ENCODE measurements at places on chromosomes 12 and 14.
A peak's percentile ranks its signal among the peaks of the same experiment; 100 is the strongest.

DNA sequence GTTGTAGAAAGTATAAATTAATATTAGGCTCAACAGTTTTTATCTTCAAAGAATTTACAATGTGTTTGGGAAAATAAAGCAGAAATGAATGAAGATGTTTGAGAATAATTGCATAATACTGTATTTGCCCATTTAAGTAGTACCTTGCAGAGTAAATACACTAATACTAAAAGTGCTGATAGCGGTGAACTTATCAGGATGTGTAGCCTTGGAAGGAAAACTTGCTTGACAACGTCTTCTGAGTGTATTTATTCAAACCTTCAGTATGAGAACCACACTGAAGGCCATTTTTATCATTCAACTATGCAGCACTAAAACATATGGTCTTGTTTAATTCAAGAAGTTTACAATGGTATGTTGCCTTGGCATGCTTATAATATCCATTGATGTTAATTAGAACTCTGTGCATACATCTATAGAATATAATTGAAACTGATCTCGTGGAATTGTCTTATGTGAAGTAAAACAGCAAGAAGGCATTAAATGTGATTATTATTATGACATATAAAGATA lies 41.3 kb downstream of the MSRB3 start:
- no peak for DNase-seq

DNA sequence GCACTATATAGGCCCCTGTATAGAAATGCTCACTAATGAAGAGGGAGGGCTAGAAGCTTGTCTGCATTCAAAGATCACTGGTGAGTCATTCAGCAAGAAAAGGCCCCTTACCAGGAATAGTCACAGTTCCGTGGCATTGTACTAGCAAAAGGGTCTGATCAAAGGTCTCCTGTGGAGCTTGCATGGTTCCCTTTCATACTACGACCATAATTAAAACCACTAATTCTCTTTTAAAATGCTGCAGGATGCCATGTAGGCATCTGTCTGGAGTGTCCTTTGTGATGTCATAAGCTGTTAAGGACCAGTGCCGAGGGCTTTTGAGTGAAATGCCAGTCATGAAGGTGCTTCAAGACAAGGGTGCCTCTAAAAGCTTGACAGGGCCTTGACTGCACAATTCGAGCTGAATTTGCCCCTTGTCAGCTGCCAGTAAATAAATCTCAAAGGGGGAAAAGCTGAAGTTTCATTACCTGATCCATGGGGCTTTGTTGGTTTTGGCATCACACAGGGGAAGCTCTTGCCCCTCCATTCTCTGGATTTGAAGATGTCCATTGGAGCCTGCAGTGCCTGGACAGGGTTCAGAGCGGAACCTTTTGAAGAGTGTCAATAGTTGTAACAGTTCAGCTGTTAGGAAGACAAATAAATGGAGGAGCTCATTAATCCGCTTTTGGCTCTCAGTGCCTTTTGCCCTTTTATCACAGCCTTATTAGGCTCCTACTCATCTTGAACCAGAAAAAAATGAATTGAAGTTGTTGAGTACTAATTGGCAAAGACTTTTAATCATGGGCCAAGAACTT lies 69.1 kb downstream of the TMEM260 start:
- DNase-seq: no peak

DNA sequence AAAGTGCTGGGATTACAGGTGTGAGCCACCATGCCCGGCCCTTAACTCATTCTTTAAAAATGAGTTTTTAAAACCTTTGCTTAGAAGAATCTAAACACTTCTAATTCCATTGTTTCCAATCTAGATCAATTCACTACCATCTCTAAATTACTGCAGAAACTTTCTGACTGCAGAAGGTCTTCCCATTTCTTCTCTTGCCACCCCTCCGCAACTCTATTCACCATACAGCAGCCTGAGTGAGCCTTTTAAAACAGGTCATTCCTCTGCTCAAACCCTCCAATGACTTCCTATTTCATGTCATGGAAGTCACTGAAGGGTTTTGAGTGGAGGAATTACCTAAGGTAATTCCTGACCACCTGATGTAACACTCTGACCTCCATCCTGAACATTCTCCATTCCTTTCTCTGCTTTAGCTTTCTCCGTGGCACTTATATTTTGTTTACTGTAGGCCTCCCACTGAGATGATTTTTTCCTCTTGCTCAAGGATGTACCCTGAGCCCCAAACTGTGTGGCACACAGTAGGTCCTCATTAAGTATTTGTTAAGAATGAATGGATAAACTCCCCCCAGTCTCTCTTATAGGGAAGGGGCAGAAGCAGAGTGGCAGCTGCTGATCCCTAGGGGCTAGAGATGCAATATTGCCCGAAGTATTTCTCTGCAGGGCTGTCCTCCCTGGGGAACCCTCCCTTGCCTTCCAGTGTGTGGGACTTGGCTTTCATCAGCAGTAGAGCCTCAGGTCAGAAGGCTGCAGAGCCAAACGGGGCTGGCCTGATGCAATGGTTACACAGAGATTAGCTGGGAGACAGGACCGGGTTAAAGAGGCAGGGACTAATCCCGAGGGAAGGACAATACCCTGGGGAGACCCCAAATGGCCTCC lies 1.2 kb downstream of the DDIT3 start:
- DNase-seq: peak; percentile 76

DNA sequence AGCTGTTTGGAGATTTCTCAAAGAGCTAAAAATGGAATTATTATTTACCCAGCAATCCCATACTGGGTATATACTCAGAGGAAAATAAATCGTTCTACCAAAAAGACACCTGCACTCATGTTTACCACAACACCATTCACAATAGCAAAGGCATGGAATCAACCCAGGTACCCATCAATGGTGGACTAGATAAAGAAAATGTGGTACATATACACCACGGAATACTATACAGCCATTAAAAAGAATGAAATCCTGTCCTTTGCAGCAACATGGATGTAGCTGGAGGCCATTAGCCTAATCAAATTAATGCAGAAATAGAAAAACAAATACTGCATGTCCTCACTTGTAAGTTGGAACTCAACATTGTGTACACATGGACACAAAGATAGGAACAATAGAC lies 37.9 kb downstream of the WBP11 start:
- DNase-seq: no peak

GRCh38 chr12:38585086-38585485 lies 268.5 kb downstream of the ALG10B start:
- DNase-seq: no peak

DNA sequence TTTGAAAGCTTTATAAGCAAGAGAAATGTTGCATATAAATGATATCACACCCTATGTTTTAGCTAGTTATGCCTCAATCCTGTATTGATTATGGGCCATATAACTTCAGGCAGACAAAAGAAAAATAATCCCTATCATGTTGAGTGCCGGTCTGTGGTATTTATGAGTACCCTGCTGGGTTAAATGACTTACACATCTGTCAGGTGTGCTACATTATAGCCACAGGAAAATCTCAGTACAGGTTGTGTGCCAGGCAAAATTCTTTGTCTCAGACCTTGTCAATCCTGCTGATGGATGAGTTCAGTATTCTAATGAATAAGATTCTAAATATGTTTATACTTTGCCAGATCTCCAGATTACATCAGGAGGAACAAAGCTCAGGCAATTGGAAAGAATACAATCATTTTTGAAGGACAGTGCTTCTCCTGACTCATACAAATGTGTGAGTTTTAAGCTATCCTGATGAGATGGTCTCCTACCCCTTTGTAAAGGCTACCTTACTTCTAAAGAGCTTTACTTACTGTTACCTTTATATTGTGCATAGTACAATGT lies 109.8 kb upstream of the FOXG1 start:
- no peak for DNase-seq

DNA sequence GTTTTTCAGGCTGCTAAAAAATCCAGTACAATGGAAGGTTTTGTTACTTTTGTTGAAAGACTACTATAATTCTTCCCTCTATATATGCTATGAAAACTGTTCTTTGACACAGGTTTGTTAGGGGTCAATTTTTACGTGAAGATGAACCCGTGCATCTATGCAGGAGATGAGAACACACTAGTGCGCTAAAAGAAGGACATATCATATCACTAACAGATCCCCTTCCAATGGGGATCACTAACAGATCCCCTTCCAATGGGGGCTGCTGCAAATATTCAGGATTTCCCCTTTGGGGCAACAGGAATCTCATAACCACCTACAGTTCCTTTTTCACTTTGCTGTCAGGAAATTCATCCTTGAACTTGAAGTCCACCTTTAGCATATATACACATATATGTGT lies 75.1 kb downstream of the CLMN start:
- DNase-seq: no peak

DNA sequence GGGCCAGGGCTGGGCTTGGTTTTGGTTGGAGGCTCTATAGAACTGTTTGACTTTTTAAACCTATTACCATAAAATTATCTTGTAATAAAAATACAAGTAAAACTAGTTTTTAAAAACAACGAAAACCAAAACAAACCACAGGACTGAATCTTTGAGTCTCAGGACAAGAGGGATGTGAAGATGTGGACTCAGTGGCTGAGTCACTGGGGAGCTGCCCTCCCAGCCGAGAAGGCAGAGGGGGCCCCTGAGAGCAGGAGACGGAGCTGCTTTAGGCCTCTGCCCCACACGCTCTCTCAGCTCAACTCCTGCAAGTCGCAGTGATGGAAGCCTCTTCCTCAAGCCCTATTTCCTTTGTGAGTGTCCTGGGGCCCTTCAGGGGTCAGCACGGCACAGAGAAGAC lies 59.0 kb downstream of the CDC42BPB start:
- DNase-seq: no peak

DNA sequence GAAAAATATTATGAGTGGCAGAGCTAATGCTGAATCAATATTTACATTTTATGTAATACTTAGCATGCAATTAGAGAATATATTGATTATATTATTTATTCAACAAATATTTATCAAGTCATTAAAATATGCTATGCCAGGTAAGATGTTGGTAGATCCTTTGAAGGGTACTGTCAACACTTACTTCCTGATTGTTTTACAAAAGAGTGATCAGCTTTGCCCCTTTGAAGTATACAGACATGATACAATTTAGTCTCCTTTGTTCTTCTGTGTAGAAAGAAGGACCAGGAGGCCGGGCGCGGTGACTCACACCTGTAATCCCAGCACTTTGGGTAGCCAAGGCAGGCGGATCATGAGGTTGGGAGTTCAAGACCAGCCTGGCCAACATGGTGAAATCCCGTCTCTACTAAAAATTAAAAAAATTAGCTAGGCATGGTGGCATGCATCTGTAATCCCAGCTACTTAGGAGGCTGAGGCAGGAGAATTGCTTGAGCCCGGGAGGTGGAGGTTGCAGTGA lies 73.9 kb upstream of the IFNG-AS1 start:
- DNase-seq: no peak

- DNase-seq: no peak
Measured at GRCh38 chr12:106551410-106551809, 31.4 kb upstream of the RFX4 start.
